ENCODE measurements at places on chromosomes 7 and 10.

DNA sequence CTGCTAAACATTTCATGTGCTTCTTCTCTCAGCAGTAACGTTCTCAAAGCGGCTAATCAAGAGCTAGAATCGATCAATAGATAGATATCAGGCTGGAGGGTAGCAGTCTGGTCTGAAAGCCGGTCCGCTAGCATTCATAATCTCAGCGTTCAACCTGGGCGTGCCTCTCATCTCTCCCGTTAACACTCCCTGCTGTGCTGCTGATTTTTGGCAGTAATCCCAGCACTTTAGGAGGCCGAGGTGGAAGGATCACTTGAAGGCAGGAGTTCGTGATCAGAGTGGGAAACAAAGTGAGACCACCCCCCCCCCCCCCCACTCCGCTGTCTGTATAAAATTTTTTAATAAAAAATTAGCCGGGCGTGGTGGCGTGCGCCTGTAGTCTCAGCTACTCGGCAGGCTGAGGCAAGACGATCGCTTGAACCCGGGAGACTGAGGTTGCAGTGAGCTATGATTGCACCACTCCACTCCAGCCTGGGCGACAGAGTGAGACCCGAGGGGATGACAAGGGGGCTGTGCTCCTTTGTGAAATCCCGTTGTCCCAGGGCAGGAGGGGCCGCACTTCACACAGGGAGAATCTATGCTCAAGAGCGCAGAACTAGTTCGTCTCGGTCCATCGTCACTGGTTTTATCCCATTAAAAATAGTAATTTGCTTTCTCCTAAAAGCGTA is 624 bp upstream of the CEP55 start:
- H3K27ac ChIP-seq: peak overlapping the region; percentile 68
- H3K27me3 ChIP-seq: no peaks in the 10 kb centered on the region
- H3K4me1 ChIP-seq: peaks cover 27% of the 10 kb centered on the region
- peak overlapping the region; percentile 90 for H3K4me3 ChIP-seq
- peak; percentile 32 for DNase-seq

DNA sequence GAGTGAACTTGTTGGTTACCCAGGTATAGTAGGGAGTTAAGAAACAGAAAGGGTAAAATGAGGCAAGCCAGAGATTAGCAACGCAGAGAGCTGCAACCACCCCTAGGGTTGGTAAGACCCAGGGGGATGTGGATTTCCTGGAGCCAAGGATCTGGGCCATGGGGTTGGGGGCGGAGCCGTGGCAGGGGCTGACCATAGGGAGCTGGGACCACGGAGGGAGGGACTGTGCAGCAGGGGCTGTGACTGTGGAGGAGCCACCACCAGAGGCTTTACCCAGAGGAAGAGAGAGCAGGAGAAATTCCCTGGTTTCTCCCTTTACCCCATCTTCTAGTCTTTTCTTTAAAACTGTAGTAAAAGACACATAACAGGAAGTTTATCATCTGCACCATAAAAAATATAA is 58.6 kb upstream of the BAIAP2L1 start:
- H3K4me3 ChIP-seq: no peak overlapping the region
- DNase-seq: no peak
- no peaks in the 10 kb centered on the region for H3K36me3 ChIP-seq

DNA sequence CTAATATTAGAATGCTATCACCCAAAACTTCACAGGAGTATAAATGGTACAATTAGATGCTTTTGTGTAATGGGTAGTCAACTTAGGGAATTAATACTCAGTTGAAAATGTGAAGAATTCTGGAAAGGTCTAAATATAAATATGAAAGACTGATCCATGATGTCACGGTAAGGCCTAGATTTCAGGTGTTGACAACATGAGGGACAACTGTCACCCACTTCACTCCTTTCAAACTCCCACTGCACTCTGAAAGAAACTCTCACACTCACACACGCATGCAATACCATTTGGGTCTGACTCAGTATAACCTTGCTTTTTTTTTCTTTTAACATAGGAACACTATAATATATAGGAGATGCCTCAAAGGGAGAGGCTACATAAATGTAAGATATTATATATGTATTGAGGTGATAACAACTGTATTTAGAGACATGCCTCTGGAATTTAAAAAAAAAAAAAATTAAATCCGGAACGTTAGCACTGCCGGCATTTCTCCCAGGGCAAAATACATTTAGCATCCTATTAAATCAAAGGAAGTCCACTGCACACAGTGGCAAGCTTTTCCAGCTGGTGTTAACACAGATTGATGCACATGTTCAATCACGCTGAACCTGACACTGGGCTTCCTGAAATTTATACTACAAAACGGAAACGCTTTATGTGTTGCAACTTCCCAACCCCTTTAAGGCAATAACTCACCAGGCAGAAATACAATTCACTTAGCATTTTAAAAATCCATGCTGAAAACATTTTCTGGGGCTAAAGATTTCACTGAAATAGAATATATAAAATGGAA is 74.9 kb downstream of the RSU1 start:
- no peak for DNase-seq
- no peaks in the 10 kb centered on the region for H3K27me3 ChIP-seq
- no peaks in the 10 kb centered on the region for H3K4me1 ChIP-seq
- H3K36me3 ChIP-seq: peaks cover 38% of the 10 kb centered on the region

DNA sequence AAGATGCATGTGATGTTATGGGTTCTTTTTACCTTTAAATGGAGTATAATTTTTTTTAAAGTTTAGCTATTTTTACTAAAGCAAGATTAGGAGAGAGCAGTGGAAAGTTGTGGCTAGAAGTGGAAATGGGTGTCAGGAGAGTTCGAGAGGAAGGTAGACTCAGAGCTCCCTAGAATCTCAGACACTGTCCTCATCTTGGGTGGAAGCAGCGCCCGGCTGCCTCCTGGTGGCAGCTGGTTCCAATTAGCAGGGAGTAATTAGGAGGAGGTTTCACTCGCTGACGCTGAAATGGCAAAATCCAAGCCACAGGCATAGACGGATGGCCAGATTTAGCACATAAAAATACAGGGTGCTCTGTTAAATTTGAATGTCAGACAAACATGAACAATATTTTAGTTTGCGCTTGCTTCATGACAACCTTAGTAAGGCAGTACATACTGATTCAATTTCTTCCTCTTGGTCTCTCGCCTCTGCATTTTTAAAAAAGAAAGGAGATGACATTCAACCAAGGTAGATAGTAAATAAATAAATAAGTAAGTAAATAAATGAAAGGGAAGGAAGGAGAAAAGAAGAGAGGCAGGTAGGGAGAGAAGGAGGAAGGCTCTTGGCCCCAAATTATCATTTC is 58.5 kb downstream of the LGI1 start:
- DNase-seq: peak; percentile 57
- no peak overlapping the region for H3K4me3 ChIP-seq
- no peaks in the 10 kb centered on the region for H3K36me3 ChIP-seq
- no peaks in the 10 kb centered on the region for H3K4me1 ChIP-seq
- no peak overlapping the region for H3K27ac ChIP-seq
- H3K27me3 ChIP-seq: peaks cover 36% of the 10 kb centered on the region

- no peak overlapping the region for H3K27ac ChIP-seq
- no peaks in the 10 kb centered on the region for H3K4me1 ChIP-seq
- H3K27me3 ChIP-seq: no peaks in the 10 kb centered on the region
- H3K4me3 ChIP-seq: no peak overlapping the region
- no peak for DNase-seq
- H3K36me3 ChIP-seq: no peaks in the 10 kb centered on the region
These were observed 402.4 kb downstream of the HGF start for GRCh38 chr7:81367326-81367931.
